Esophagus muscularis mucosa (tissue), 4 donors: ENCODE measurements at places on chromosomes 7 and 10. TPM values are rescaled to one million over a fixed set of nuclear protein-coding genes. Genes with fewer than 3 reads are reported as not detected.

CAMK2B gene
- total RNA-seq, result 1.1 TPM

CYP2C9 gene
- total RNA-seq, result not detected

TAS2R5 gene
- 0.58 TPM for total RNA-seq

SLC26A4 gene
- 1.2 TPM for total RNA-seq

MRC1 gene
- total RNA-seq, result 39.6 TPM

PDZD7 gene
- total RNA-seq, result 0.33 TPM

CYP2C19 gene
- total RNA-seq, result not detected

ZYX gene
- 186 TPM for total RNA-seq

UROS gene
- 29.7 TPM for total RNA-seq

IQUB gene
- total RNA-seq, result 5.6 TPM

TLX1 gene
- total RNA-seq, result not detected

INTS15 gene
- total RNA-seq, result 22.5 TPM

DYNC1I1 gene
- 8.7 TPM for total RNA-seq

CYP26C1 gene
- total RNA-seq, result under 0.01 TPM

HOGA1 gene
- 1.5 TPM for total RNA-seq

ALOX5 gene
- 48.5 TPM for total RNA-seq

FFAR4 gene
- total RNA-seq, result 0.34 TPM

PDIA4 gene
- total RNA-seq, result 58.1 TPM

KIF11 gene
- 0.39 TPM for total RNA-seq

ANXA8 gene
- not detected for total RNA-seq

RPEL1 gene
- 0.17 TPM for total RNA-seq

MARVELD1 gene
- 57.3 TPM for total RNA-seq

ZNF425 gene
- total RNA-seq, result 2.1 TPM

CYP2E1 gene
- total RNA-seq, result 0.91 TPM

TRIM73 gene
- 0.83 TPM for total RNA-seq

PDE6C gene
- total RNA-seq, result not detected

GJD4 gene
- total RNA-seq, result not detected

HECW1 gene
- 0.13 TPM for total RNA-seq

CCDC146 gene
- 14.9 TPM for total RNA-seq
